ENCODE measurements at places on chromosomes 12 and 14.

DNA sequence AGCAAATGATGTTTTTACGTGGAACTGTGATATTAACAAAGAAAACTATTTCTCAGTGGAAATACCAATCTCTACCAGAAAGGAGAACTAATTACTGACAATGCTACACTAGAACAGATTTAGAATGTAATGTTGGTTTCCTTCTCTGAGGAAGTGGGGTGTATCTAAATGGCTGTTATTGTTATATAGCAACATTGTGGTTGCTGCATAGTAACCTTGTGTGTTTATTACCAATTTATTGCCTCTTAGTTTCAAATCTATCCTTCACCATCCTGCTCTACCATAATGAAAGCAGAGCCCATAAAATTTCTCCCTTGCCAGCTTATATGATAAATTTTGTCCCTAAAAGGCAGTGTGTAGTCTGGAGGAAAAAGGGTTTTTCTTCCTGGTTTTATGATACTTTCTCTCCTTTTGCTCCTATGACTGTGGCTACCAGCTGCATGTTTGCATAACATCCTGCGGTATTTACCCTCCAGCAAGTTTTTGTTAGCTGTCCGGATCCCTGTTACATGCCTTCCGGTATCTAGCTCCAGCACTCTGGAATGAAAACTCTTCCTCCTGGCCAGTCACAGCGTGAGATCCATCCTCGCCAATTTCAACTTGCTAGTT lies 5.7 kb upstream of the KLRK1 start:
- no peak for DNase-seq

- DNase-seq, result no peak
These were observed 27.6 kb downstream of the ETFBKMT start for GRCh38 chr12:31687101-31687527.

- no peak for DNase-seq
These were observed 40.5 kb downstream of the PARP11 start for GRCh38 chr12:3832738-3833137.

DNA sequence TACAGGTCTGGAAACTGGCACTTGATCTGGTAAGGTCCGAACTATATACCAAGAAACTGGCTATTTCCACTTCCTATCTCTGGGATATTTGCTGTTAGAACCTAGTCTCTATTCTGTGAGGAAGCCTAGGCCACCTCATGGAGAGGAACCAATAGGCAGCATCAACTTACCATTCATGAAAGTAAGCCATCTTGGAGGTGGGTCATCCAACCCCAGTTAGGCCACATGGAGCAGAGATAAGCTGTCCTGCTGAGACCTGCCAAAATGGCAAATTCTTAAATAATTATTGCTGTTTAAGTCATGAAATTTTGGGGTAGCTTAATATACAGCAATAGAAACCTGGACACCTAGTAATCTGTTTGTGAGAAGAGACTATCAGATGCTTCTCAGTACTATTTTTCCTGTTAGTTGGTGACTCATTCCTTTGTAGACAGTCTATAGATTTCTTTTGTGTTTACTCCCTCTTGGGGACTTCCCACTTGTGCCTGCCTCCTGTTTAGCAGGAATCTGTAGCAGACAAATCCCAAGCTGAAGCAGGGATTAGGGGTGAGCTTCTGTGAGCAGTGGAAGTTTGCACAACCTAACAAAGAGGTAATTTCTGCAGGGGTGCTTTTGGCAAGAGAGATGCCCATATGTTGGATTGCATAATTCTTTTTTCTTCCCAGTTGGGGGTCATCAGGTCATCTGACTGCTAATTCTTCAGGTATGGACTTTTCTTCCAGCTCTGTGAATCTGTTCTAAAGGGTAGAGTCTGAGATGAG lies 136.8 kb downstream of the IGF1 start:
- DNase-seq, result no peak

DNA sequence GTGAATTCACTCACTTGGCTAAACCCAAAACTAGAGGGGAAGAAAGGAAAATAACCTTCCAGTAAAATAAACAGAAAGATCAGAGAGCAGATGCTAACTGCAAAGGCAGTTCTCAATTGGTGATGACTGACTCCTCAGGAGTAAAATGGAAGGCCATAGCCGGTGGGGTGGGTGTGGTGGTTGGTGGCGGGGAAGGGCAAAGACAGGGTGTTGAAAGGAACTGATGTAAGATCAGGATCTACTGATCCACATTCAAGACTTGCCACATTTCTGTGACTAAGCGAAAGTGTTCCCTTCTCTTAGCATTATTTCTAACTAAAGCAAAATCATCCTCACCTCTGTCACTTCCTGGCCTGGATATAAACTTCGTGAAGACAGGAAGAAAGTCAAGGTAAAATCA lies 26.3 kb upstream of the TC2N start:
- DNase-seq, result no peak

GRCh38 chr14:23033801-23034497 lies 751 bp downstream of the PSMB5 start:
- DNase-seq, result no peak

GRCh38 chr14:34059037-34059924 lies 108.4 kb upstream of the EGLN3 start:
- no peak for DNase-seq

- no peak for DNase-seq
These were observed 7.8 kb downstream of the CRACR2A start for GRCh38 chr12:3745152-3745551.
